ENCODE measurements at places on chromosomes 1 and 21.
A peak's percentile ranks its signal among the peaks of the same experiment; 100 is the strongest.

DNA sequence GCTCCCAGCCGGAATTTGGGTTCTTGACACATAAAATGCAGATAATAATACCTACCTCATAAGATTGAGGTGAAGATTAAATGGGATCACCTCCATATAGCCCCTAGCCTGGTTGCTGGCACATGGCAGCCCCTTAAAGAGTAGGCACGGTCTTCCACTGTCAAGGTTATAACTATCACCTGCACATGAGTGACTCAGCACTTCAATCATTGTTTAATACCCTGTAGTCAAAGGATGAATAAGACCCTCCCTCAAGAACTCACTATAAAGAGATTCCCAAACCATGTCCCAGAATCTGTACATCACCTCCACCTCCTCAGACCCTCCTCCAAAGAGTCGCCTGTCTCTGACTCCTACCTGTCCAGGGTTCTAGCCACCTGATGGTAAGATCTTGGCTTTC lies 6.5 kb upstream of the LMNA start:
- DNase-seq: no peak

- no peak for DNase-seq
Observed at GRCh38 chr1:215905493-215906115, 338.5 kb downstream of the KCTD3 start.

GRCh38 chr1:151860504-151861187 lies 7.1 kb upstream of the THEM5 start:
- DNase-seq: no peak

GRCh38 chr1:201084295-201084694 lies 27.9 kb downstream of the CACNA1S start:
- no peak for DNase-seq

DNA sequence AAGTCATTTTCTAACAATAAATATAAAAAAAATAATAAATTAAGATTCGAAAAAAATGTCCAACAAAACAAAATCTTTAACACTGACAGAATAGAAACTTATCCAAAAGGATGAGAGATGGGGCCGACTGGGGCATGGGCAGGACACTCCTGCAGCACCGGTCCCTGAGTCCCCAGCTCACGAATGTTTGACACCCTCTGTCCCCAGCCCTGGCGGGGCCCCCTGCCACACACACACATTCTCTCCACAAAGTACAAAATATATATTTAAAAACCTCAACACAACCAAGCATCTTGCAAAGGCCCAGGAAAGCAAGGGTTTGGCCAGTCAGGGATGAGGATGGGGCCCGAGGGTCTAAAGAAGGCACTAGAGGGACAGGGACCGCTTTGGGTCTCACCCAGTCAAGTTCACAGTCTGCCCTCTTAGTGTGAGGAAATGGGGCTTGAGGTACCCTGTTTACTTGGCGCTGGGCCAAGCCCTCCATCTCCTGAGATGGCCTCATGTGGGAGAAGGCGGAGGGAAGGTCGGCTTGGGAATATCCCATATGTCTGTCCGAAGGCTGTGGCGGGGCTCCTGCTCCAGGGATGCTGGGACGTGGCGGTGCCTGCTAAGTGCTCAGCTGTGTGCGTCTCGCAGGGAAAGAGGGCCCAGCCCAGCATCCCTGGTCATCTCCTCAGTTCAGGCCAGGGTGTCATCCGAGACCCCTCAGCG lies 31.3 kb downstream of the EPHA2 start:
- no peak for DNase-seq

- no peak for DNase-seq
Observed at GRCh38 chr1:20152599-20152930, 13.4 kb downstream of the PLA2G2F start.

DNA sequence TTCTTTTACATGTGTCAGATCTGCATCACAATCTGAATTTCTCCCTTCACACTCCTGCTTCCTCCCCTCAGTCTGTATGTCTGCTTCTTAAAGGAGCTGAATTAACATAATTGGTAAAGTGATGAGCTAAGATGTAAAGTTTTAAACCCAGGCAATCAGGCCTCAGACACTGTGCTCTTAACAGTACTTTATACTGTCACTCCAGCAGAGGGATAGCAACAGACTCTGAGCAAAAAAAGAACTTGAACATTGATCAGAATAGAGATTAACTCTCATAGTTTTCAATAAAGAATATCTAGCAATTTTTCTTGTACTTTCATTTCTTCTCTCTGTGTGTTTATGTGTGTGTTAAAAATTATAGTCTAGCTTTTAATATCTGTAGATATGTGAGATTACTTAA lies 110.3 kb downstream of the DUSP10 start:
- no peak for DNase-seq

DNA sequence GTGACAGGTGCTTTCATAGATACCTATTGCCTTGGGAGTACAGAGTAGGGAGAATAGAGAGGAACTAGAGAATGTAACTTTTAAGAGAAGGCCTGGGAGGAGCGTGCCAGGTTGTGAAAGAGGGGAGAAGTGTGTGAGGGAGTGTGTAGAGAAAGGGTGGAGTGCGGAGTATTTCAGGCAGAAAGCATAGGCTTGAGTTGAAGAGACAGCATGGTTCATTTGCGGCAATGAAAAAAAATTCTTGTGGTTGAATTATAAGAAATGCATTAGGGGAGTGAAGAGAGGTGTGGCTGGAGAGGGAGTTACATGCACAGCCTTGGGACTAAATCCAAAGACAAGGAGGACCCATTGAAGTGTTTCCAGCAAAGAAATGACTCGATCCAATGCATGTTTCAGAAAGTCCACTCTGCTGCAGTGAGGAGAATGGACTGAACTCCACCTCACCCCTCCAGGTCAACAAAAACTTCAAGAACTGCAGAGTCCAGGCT lies 81.7 kb upstream of the ADAM30 start:
- no peak for DNase-seq

DNA sequence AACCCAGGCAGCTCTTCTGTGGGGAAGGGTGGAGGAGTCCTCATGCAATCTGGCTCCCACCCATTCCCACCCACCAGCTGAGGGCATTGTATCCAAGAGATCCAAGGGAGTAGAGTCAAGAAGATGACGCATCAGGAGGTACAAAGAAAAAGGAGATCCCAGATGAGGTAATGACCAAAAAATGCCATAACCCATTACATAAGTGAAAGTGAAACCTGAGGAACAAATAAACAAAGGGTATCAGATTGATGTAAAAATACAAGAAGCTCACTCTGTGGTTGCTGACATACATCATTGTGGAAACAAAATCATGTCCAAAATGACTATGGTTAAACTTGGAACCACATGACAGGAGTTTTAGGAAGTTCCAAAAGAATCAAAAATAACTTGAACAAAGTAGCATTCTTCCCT lies 42.5 kb downstream of the CCN1 start:
- no peak for DNase-seq

DNA sequence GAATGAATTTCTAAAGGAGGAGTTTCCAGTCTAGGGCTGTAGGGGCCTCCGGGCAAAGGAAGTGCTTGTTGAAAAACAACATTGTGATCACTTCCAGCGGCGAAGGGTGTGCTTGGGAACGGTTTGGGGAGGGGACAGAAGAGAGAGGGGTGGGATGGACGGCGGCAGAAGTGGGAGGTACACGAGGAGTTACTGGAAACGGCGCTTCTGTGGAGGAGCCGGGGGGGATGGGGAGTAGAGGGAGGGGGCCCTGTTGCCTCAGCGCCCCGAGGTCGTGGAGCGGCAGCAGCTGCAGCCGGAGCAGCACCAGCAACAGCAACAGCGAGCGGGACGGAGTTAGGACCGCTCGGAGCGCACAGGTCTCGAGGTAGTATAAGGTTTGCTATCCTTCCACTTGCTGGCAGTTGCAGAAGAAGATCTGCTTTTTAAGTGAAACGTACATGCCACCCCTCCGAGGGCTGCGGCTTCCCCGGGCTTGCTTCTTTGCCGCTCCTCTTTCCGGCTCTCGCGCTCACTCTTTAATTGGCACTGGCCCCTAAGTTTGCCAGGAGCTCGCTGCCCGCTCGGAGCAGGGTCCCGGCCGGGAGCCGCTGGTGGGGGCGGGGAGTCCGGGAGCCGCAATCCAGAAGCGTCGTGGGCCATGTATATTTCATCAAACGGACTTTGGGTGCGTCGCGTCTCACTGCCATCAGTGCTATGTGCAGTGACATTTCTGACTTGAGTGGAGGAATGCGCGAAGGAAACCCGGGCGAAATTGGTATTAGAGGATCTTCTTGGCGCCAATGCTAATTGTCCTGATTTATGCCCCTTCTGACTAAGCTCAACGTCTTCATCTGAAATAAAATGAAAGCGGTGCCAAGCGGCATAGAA lies 771 bp upstream of the NTNG1 start:
- DNase-seq: peak; percentile 51

DNA sequence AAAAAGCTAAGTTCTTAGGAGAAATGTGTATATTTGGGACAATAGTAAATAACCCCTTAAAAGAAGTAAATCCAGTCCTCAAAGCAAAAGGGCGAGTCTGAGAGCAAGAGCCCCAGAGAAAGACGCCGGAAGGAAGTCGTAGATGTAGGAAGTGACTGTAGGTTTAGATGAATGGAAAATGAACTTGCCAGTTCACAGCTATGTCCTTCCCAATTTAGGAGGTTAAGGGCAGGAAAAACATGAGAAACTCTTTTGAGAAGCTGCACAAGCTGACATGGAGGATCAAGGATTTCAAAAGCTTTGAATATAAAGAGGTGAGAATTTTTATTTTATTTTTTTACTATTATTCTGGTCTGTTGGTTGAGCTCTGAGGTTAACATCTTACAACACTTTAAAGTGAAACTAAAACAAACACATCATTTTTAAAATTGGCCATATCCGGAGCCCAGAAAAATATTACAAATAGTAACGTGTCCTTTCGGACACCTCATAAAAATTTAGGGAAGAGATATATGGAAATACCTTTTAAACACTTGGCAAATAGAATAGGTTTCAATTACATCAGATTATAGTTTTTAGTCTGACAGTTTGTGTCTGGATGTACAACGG lies 1178.6 kb downstream of the MRPL39 start:
- DNase-seq: no peak

DNA sequence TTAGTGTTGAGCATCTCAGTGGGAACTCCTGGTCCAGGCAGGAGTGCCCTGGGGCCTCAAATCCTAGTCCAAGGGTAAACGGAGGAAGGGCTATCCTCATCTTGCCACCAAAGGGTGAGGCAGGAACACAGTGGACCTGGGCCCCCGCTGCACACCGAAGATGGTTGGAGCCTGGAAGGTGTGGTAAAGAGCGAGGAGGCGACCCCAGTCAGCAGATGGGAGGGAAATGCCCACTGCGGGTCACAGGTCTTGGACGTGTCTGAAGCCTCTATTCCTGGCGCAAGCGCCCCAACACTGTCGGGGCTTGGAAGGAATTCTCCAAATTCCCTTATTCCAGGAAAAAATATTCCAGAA lies 38.5 kb upstream of the SYNC start:
- DNase-seq: no peak

- DNase-seq: no peak
Observed at GRCh38 chr21:46081022-46081861, 16.7 kb upstream of the COL6A2 start.

DNA sequence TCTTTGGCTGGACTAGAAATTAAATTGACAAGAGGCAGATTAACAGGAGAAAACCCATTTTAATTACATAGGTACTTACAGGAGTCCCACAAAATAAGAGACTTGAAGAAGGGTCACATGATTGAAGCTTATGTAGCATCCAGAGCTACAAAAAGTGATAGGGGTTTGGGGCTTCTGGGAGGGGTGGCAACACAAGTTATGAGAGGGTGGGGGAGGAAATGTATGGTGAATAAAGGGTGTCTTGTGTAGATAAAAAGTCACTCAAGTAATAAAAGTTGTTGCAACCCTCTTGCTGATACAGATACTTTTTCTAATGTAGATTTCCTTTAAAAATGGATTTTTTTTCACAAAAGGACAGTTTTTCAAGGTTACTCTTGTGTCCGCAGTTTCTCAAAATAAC lies 24.0 kb downstream of the USP25 start:
- DNase-seq: no peak

DNA sequence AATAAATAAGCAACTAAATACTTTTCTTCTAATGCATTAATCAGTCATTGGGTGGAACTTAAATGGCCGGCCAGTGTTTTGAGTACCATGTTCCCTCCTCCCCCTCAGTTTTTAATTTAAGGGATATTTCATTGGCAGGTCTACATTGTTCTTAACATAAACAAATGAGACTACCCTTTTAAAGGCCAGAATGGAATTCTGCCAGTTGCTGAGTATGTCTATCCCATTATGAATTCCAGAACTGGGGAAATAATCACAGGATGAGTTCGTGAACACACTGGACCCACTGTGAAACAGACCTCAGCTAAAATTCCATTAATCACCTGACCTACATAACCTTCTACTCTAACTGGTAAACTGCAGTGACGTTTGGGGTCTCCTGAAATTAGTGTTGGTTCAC lies 305.5 kb upstream of the PKN2 start:
- DNase-seq: no peak

DNA sequence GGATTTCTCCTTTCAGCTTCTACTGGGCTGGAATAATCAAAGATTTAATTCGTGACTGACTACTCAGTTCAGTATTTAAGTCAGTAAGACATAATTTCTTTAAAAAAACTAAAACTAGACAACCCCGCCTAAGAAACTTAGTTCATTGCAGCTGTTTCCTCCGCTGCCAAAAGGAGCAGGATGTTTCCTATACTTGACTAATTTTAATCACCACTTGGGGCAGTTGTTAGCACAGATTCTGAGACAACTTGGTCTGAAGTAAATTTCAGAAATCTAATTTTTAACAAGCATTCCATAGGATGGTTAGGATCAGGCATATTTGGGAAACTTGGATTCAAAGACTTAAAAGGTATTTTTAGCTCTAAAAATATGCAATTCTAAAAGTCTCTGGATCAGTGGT lies 34.0 kb downstream of the EPRS1 start:
- DNase-seq: no peak

DNA sequence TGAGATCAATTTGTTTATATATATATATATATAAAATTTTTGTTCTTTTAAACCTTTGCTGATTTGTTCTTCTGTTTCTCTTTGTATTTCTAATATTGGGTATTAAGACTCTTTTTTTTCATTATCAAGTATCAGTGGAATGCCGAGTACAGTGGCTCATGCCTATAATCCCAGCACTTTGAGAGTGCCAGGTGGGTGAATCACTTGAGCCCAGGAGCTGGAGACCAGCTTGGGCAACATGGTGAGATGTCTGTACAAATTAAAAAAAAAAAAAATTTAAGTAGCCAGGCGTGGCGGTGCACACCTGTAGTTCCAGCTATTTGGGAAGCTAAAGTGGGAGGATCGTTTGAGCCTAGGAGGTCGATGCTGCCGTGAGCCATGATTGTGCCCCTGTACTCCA lies 67.1 kb downstream of the MAST2 start:
- DNase-seq: no peak

GRCh38 chr1:29004798-29005197 lies 90.4 kb downstream of the EPB41 start:
- DNase-seq: no peak

GRCh38 chr1:61271412-61271789 lies 189.0 kb downstream of the NFIA start:
- DNase-seq: no peak

DNA sequence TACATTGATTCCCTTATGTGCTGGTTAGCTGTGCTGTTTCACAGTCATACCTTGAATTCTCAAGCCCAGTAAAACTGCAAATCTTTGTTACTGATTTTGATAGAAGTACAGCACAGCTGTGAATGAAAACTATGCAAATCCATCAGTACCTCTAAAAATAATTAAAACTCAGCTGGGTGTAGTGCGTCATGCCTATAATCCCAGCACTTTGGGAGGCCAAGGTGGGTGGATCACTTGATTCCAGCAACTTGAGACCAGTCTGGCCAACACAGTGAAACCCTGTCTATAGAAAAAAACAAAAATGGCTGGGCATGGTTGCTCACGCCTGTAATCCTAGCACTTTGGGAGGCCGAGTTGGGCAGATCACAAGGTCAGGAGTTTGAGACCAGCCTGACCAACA lies 61.2 kb downstream of the NUP210L start:
- DNase-seq: no peak

GRCh38 chr21:30240661-30241060 lies 24.8 kb upstream of the CLDN8 start:
- no peak for DNase-seq
